ENCODE measurements at places on chromosomes 11 and 22.

DNA sequence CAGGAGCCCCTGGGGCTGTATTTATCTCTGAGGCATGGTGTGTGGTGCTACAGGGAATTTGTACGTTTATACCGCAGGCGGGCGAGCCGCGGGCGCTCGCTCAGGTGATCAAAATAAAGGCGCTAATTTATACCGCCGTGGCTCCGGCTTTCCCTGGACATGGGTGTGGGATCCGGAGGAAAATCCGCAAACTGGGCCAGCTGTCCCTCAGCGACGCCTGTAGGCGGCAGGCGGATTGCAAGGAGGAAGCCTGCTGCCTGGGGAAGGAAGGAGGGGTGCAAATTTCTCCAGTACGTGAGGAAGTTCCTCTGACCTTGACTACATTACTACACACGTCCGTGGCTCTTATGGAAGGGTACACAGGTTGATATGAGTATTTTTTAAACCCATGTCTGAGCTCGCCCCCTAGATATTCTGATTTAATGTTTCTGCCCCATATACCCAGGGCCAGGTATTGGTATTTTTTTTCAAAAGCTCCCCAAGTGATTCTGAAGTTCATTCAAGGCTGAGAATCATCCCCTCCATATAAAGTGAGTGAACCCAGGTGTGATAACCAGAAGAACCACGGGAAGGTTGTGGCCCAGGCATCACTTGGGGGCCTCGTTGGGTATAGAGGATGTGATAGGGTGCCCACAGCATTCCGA is 2.8 kb downstream of the MYOD1 start:
- DNase-seq = no peak

GRCh38 chr11:126808296-126808695 is 192.3 kb downstream of the KIRREL3 start:
- no peak for DNase-seq

DNA sequence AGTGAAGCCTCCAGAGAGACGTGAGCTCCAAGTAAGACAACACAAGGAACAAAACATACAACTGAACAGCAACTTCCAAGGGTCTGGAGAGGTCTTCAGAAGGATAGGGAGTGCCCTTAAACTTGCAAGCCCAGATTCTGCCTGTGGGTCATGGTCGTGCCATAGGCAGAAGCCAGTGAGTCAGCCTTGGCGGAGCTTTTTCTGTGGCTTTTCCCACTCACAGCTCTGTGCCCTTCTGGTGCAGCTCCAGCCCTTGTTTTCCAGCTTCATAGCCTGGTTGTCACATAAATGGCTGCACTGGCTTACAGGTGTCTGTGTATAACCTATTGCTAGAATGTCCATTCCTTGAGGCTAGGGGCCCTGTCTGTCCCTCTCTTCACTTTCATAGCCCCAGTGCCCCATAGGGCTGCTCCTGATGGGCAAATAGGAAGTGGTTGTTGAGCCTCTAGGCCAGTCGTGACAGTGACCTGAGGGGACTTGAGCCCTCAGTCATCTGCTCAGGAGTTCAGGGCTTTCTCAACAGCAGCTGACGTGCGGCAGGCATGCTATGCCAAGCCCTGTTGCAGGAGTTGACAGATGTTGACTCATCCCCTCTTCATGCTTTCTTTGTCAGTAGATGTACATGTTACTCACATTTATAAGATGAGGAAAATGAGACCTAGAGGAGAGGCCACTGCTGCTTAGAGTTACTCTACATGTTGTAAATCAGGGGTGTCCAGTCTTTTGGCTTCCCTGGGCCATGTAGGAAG is 7.4 kb downstream of the MED15 start:
- no peak for DNase-seq

DNA sequence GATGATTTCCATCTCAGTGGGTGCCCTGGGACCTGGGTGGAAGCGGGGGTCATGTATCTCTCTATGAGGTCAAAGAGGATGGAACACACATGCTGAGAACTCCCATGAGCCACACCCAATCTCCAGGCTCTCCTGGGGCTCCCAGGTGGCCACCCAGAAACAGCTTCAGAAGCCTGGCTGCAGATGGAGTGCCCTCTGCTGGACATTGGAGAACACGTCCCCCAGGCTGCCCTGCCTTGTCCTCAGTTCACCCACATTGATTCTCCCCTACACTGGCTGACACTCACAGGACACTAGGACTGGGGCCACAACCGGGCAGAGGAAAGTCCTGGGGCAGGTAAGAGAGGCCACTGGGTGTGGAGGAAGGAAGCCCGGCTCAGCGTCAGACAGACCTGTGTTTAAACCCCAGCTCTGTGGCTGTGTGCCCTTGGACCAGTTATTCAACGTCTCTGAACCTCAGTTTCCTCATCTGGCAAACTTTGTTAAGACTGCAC is 4.5 kb upstream of the NOL12 start:
- peak; percentile 68 for DNase-seq

DNA sequence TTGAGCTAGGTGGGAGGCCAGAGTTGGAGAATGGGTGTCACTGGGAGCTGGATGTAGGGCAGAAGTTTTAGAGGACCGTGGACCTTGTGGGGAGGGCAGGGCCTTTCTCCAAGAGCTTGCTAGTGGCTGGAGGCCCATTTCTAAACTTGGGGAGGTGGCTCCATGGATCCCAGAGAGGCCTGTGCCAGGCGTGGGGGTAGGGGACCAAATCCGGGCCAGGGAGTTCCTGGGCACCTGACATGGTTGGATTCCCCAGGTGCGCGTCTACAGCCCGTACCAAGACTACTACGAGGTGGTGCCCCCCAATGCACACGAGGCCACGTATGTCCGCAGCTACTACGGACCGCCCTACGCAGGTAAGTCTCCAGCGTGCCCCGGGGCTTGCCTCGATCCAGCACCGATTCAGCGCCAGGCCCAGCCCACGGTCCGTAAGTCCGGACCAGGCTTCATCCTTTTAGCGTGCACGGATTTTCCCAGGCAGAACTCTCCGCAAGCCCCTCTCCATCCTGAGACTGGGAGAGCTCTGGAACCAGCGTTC is 14.2 kb downstream of the PLEKHB1 start:
- no peak for DNase-seq

Data from stimulated activated CD8-positive, alpha-beta memory T cell treated with anti-CD3 and anti-CD28 coated beads, Interleukin-7, amount 100 ng/mL, for 48 hours (primary cell).